ENCODE measurements at places on chromosomes 7 and 10.

DNA sequence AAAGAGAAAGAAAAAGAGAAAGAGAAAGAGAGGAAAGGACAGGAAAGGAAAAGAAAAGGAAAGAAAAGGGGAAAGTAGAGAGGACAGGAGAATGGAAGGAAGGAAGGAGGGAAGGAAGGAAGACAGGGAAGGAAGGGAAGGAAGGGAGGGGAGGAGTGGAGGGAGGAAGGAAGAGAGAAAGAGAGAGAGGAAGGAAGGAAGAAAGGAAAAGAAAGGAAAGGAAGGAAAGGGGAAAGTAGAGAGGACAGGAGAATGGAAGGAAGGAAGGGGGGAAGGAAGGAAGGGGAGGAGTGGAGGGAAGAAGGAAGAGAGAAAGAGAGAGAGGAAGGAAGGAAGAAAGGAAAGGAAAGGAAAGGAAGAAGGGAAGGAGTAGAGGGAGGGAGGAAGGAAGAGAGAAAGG lies 96.4 kb upstream of the APBB1IP start:
- DNase-seq: no peak

DNA sequence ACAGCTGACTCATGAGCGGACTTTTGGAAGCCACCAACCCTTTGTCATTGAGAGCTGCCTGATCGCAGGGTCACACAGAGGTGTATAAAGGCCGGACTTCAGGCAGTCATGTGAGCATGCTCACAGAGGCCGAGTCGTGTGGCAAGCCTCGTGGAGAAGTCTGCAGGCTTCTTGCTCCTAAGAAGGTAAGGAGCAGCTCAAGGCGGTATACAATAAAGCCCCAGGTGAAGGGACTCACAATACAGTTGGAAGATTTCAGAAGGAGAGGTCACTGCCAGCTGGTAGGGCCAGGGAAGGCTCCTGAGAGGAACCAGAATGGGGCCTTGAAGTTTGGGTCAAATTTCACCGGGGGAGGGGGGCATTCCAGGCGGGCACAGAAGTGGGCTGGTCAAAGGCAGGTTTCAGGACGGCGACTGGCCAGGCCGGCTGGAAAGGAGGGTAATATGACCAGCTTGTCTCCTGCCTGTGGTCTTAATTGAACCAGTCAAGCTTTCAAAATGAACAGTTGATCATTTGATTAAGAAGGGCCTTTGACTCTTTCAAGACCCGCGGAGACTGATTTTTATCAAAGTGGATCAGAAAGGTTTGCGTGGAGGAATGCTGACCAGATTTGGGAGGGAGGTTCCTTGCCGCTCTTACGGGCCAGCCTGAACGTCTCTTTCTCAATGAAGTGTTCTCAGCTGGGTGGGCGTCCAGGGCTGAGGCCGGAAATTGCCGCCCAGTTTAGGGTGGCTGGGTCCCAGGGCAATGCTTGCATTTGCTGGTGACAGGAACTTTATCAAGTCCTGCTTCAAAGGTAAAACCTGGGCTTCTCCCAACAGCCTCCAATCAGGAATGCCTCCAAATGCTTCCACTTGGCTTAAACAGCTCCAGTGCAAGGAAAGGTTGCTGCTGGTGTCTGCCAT lies 178.6 kb downstream of the EMX2 start:
- DNase-seq: no peak

GRCh38 chr10:77899080-77899477 lies 27.5 kb downstream of the DLG5 start:
- DNase-seq: no peak

DNA sequence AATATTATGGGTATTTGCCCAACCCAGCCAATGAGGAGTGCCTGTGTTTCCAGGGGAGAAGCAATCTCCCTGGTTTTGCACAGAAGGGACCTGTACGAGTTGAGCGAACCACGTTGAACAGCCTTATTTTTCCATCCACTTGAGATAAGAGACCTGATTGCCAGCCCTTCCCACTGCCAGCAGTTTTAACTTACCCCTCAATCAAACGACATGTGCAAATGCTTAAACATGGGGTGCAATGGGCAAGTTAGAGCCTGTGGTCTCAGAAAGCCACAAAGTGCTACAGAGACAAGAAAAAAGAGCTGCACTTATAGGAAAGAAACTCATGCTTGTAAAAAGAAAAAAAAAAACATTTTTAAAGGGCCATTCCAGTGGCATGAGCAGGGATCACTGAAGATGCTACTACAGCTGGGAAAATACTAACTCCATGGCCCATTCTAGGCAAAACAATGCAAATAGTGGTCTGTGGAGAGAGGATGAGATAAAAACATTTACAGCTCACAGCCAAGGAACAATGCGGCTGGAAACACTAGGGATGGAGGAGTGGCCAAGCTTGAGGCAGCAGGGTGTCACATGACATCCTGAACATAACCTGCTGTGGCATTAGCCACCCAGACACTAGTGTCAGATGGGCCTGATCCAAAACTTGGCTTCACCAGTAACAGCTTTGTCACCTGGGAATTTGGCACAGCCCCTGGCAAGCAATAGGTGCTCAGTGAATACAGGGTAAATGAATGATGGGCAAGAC lies 162.8 kb downstream of the ELMO1 start:
- DNase-seq: no peak

DNA sequence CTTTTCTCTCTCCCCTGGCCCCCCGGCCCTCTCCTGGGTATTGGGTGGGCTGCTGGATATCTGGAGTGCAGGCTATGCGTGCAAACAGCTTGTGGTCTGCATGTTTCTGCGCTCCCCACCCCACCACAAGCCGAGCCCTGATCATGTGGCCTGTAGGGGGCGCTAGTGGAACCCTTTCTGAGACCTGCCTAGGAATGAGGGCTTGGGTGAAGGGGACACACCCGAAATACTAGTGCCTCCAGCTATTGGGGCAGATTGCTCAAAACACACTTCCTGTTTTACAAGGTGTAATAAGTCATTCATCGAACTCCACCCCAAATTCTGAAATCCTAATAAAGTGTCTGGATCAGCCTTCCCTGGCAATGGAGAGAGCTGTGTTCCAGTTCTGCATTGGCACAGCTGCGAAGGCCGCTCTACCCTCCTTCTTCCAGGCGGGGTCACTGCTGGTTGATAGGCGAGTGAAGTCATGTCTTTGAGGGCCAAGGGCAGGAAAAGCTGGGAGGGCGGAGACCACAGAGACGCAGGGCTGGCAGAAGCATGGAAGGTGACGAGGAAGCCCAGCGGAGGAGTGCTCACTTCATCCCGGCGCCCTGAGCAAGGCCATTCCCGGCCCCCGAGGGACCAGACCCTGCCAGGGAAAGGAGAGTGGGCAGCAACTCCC lies 19.8 kb upstream of the PRRT4 start:
- no peak for DNase-seq

GRCh38 chr10:60823324-60823723 lies 45.0 kb downstream of the CDK1 start:
- no peak for DNase-seq

- DNase-seq: no peak
Observed at GRCh38 chr10:35937546-35937945, 295.4 kb upstream of the FZD8 start.

DNA sequence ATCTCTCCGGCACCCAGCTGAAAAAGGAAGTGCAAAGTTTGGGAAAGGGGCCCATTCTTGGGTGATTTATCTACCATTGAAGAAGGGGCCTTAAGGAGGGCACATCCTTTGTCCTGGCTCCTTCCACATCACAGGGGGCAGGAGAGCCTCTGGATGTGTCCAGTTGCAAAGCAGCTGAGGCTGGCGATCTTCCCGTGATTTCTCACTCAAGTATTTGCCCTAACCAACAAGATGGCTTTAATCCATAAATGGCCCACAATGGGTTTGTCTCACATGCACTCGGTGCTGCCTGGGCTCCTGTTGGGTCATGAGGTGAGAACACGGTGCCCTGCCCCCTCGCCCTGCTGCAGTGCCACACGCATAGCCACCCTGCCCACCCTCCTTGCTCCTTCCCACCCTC lies 14.2 kb upstream of the FRMPD2 start:
- DNase-seq: no peak

GRCh38 chr10:59107147-59107546 lies 69.3 kb upstream of the PHYHIPL start:
- DNase-seq: no peak

GRCh38 chr10:87696922-87697745 lies 37.5 kb downstream of the PAPSS2 start:
- no peak for DNase-seq

- DNase-seq: no peak
Observed at GRCh38 chr10:132264966-132265889, 42.5 kb downstream of the STK32C start.

- no peak for DNase-seq
Observed at GRCh38 chr10:23367896-23368595, 23.4 kb upstream of the C10orf67 start.

- no peak for DNase-seq
Observed at GRCh38 chr7:142548978-142549377, 200.3 kb upstream of the PRSS1 start.

DNA sequence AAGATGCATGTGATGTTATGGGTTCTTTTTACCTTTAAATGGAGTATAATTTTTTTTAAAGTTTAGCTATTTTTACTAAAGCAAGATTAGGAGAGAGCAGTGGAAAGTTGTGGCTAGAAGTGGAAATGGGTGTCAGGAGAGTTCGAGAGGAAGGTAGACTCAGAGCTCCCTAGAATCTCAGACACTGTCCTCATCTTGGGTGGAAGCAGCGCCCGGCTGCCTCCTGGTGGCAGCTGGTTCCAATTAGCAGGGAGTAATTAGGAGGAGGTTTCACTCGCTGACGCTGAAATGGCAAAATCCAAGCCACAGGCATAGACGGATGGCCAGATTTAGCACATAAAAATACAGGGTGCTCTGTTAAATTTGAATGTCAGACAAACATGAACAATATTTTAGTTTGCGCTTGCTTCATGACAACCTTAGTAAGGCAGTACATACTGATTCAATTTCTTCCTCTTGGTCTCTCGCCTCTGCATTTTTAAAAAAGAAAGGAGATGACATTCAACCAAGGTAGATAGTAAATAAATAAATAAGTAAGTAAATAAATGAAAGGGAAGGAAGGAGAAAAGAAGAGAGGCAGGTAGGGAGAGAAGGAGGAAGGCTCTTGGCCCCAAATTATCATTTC lies 58.5 kb downstream of the LGI1 start:
- peak; percentile 63 for DNase-seq

DNA sequence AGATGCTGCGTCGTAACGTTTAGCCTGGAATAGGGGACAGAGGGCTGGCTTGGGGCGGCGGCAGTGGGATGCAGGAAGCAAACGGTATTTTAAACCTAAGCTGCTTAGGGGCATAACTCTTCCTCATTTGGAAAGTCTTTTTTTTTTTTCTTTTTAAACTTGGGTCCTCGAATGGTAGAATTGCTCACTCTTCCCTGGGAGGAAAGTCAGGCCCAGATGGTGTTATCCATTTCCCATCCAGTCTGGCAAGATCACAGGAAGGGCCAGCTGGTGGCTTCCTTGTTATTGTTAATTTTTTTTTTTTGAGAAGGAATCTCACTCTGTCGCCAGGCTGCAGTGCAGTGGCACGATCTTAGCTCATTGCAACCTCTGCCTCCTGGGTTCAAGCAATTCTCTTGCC lies 56.6 kb downstream of the TMEM209 start:
- no peak for DNase-seq

DNA sequence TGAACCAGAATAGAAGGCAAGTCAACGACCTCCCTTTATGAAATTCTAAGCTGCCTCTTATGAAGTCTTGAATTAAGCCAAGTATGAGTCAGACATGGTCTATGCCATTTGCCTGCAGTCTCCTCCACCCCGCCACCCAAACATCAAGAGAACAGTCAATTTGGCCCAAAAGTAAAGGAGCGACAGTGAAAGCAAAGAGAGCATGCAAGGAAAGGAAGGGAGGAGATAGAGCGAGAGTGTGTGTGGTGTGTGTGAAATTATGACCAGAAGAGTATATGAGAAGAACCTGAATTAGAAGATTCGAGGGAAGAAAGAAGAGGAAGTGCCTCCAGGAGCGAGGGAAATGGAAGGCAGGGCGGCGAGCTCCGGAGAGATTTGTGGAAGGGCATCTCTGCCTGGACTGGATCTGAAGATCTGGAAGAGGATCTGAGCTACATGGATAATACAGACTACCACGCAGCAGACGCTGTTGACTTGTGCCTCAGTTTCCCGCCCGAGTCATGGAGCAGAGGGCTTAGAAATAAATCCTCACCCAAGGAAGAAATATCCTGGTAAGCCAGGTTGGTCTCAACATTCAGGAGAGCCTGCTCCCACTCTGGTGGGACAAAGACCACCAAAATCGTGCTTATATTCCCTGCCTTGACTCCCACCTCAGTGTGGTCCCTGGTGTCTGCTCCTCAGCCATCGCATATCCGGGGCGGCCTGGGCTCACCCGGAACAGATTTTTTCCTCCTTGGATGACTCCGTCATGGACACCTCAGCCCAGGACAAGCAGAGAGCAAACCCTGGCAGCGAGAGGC lies 459 bp downstream of the ZDHHC6 start:
- DNase-seq: no peak

- DNase-seq: no peak
Observed at GRCh38 chr10:12484941-12485805, 135.8 kb downstream of the CAMK1D start.

DNA sequence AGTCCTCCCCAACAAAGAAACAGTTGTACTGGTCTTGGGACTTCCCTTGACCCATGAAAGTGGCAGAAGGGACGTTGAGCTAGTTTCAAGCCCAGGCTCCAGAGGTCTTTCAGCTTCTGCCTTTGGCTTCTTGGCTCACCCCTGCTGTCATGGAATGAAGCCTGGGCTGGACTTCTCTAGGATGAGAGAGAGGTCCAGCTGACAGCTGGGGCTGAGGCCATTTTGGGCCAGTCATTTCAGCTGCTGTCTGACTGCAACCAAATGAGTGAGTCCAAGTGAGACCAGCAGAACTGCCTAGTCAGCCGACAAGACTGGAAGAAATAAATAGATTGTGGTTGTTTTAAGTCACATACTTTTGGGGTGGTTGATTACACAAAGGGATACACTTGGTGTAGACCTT lies 76.6 kb downstream of the TMEM178B start:
- DNase-seq: no peak

DNA sequence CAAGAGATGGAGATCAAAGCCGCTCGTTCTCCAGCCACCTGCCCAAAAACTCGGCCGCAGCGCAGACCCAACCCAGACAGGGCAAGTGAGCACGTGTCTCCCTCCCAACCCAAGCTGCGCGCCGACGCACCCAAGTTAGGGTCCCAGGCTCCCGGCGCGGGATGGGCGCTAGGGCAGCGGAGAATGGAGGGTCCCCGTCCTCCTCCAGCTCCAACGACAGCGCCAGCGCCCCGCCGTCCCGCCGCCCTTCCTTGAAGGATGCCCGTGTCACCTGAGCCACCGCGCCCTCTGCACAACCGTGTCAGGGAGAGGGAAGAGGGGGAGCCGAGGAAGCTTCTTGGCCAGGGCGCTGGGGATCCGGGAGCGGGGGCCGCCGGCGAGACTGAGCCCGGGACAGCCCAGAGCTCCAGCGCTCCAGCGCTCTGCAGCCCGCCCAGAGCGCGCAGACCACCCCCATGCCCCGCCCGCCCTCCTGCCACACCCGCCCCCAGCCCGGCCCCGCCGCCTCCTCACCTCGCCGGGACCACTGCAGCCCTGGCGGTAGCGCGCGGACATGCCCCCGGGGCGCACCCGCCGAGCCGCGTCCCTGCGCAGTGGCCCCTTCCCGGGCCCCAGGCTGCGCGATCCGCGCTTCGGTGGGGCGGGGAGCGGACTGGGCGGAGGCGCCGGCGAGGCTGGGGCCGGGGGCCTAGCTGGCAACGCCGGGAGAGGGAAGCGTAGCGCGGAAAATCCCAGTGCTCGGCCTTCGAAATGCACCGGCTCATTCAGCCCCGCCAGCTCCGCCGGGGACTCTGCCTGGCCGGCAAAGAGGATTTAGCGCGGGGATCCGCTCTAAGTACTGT lies at the start of gene SLC16A12:
Gene SLC16A12 (minus strand): TSS at position 424 of the 842 bp plus-strand sequence. CDS start 73,016 bp downstream, outside the sequence.
- no peak for DNase-seq

- DNase-seq: no peak
Observed at GRCh38 chr7:1924258-1924817, 254.3 kb downstream of the ELFN1 start.

GRCh38 chr10:35409808-35410207 lies 73.5 kb downstream of the CCNY start:
- no peak for DNase-seq

- no peak for DNase-seq
Observed at GRCh38 chr10:118827053-118827452, 72.3 kb upstream of the CACUL1 start.

Data from suprapubic skin (tissue), 4 donors.